Foreskin melanocyte (primary cell): ENCODE measurements at places on chromosomes 7 and 10.

GRCh38 chr10:4303045-4303444 is 518.0 kb upstream of the KLF6 start:
- no peak for DNase-seq

- no peak for DNase-seq
These were observed 339.1 kb downstream of the SEMA3D start for GRCh38 chr7:84847790-84848189.

DNA sequence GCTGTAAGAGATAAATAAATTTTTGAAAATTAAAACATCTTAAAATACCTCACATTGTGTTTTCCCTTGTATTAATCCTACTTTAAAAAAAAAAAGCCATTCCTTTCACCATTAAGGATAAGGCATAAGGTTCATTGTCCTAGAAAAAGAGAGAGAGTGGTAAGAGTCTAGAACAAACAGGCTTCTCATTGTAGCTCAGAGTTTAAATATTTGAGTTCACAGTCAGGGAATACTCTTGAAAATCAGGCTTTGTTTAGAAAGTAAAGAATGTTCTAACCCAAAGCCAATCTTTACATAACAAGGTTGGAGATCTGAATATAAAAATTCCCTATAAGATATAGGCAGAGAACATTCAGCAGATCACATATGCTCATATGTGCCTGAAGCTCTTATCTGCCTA is 40.2 kb upstream of the TES start:
- peak; percentile 46 for DNase-seq

DNA sequence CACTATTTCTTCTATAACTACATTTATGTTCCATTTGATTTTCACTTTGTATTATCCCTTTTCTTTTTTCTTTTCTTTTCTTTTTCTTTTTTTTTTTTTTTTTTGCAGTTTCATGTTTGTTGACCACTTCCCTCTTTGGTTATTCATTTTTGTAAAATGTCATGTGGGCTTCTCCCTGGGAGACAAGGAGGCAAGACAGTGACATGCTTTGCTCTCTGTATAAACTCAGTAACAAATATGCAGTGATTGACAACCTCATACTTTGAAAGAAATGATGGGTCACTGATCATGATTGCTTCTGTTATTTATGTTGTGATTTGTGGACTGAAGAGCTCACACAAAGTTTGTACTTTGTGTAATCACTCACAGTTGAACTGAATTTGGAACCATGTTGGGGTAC is 90.2 kb upstream of the ABI1 start:
- DNase-seq, result no peak

GRCh38 chr7:78172933-78173591 is 374.5 kb downstream of the PHTF2 start:
- no peak for DNase-seq
